GM12878 (cell line): ENCODE measurements at places on chromosomes 7 and 10. TPM values are rescaled to one million over a fixed set of nuclear protein-coding genes. Genes with fewer than 3 reads are reported as not detected.

SPDYE8 gene
- total RNA-seq = not detected in 2 replicates

PIK3AP1 gene
- 137 and 142 TPM in 2 replicates for total RNA-seq

PTN gene
- 0.16 TPM in 1 of 2 replicates, not detected in the other for total RNA-seq

SPDYE9 gene
- not detected in 2 replicates for total RNA-seq

NEBL gene
- total RNA-seq = 0.08 and 0.18 TPM in 2 replicates

C10orf67 gene
- total RNA-seq = not detected in 2 replicates

GPR26 gene
- 0.03 TPM in 1 of 2 replicates, not detected in the other for total RNA-seq

GDF2 gene
- total RNA-seq = not detected in 2 replicates

MMP21 gene
- not detected in 2 replicates for total RNA-seq

AEBP1 gene
- total RNA-seq = 0.16 and 0.23 TPM in 2 replicates

NKX1-2 gene
- not detected in 2 replicates for total RNA-seq

OR2A1 gene
- not detected in 2 replicates for total RNA-seq

PKD2L1 gene
- 0.05 and 0.08 TPM in 2 replicates for total RNA-seq

MBLAC1 gene
- 1.8 and 2.7 TPM in 2 replicates for total RNA-seq

OPN4 gene
- total RNA-seq = not detected in 2 replicates

TAS2R3 gene
- 0.21 and 0.24 TPM in 2 replicates for total RNA-seq

SLC26A5 gene
- total RNA-seq = not detected in 2 replicates

CHRM2 gene
- total RNA-seq = 0.05 TPM in 1 of 2 replicates, not detected in the other

FEZF1 gene
- not detected in 2 replicates for total RNA-seq

OR13A1 gene
- total RNA-seq = 0.23 and 0.29 TPM in 2 replicates

ZCCHC24 gene
- total RNA-seq = 0.24 and 0.62 TPM in 2 replicates

GATAD1 gene
- total RNA-seq = 11.9 and 12.4 TPM in 2 replicates

ELMO1 gene
- 74.5 and 81.6 TPM in 2 replicates for total RNA-seq

INA gene
- 0.05 TPM in 1 of 2 replicates, not detected in the other for total RNA-seq

STEAP4 gene
- 0.05 and 0.13 TPM in 2 replicates for total RNA-seq

C10orf143 gene
- 2.5 and 2.8 TPM in 2 replicates for total RNA-seq

TFAM gene
- 88.5 and 93.1 TPM in 2 replicates for total RNA-seq

TECTB gene
- total RNA-seq = not detected in 2 replicates

ARL4A gene
- 1.9 and 2.8 TPM in 2 replicates for total RNA-seq

PI4K2A gene
- total RNA-seq = 11.9 and 12.5 TPM in 2 replicates

POLR2J2 gene
- total RNA-seq = 6.7 and 11.4 TPM in 2 replicates

CHST3 gene
- 0.13 and 0.15 TPM in 2 replicates for total RNA-seq

LIPN gene
- total RNA-seq = not detected in 2 replicates

TAS2R41 gene
- not detected in 2 replicates for total RNA-seq

PNLIPRP1 gene
- total RNA-seq = 0.74 and 1.5 TPM in 2 replicates

EGR2 gene
- total RNA-seq = 24.8 and 28.2 TPM in 2 replicates

GHRHR gene
- total RNA-seq = not detected in 2 replicates

GIMAP5 gene
- total RNA-seq = 4.5 and 5.6 TPM in 2 replicates

HKDC1 gene
- total RNA-seq = 0.13 and 0.37 TPM in 2 replicates

C7orf33 gene
- not detected in 2 replicates for total RNA-seq

AKR1C8 gene
- not detected in 2 replicates for total RNA-seq

BBIP1 gene
- 16.4 and 19.1 TPM in 2 replicates for total RNA-seq

CCL24 gene
- not detected in 2 replicates for total RNA-seq

PHKG1 gene
- total RNA-seq = 0.64 and 0.82 TPM in 2 replicates

GPNMB gene
- total RNA-seq = 4.2 and 5.9 TPM in 2 replicates

RNF32 gene
- total RNA-seq = 3.2 and 3.7 TPM in 2 replicates

EEPD1 gene
- total RNA-seq = 0.45 and 1.0 TPM in 2 replicates

FAM25A gene
- total RNA-seq = not detected in 2 replicates

FAM185A gene
- 8.0 and 10.3 TPM in 2 replicates for total RNA-seq

SFTPA1 gene
- 2.4 and 3.7 TPM in 2 replicates for total RNA-seq

MCMBP gene
- total RNA-seq = 80.1 and 80.2 TPM in 2 replicates

NME8 gene
- 0.51 TPM in 1 of 2 replicates, not detected in the other for total RNA-seq
